Skeletal muscle tissue (tissue), 5 donors: ENCODE measurements at places on chromosomes 6 and 20. TPM values are rescaled to one million over a fixed set of nuclear protein-coding genes. Genes with fewer than 3 reads are reported as not detected.

TSHZ2 gene
- 9.9 TPM for total RNA-seq

PLG gene
- 2.6 TPM for total RNA-seq

GRM1 gene
- total RNA-seq, result under 0.01 TPM

CITED2 gene
- total RNA-seq, result 41.8 TPM

SLC17A3 gene
- not detected for total RNA-seq

GLP1R gene
- not detected for total RNA-seq

AP5S1 gene
- 8.9 TPM for total RNA-seq

HTR1E gene
- total RNA-seq, result not detected

TTBK1 gene
- not detected for total RNA-seq

LY6G6D gene
- total RNA-seq, result not detected

CCN5 gene
- not detected for total RNA-seq

SMIM28 gene
- not detected for total RNA-seq

APOM gene
- total RNA-seq, result 1.0 TPM

PPIL4 gene
- total RNA-seq, result 19.3 TPM

RHAG gene
- 1.6 TPM for total RNA-seq

SLC35B2 gene
- 26.1 TPM for total RNA-seq

SLC32A1 gene
- not detected for total RNA-seq

RPL7L1 gene
- 71.5 TPM for total RNA-seq

SLC18B1 gene
- total RNA-seq, result 12.0 TPM

PRR3 gene
- total RNA-seq, result 3.7 TPM

NTSR1 gene
- under 0.01 TPM for total RNA-seq

CDH26 gene
- 0.52 TPM for total RNA-seq

CCR6 gene
- total RNA-seq, result 0.52 TPM

PIGT gene
- 16.2 TPM for total RNA-seq

LAMA5 gene
- 14.1 TPM for total RNA-seq

ATP9A gene
- 56.4 TPM for total RNA-seq

PBOV1 gene
- total RNA-seq, result not detected

RSPO3 gene
- 6.3 TPM for total RNA-seq

IP6K3 gene
- 13.6 TPM for total RNA-seq

NOX3 gene
- total RNA-seq, result not detected

FAM83B gene
- total RNA-seq, result not detected

OTOR gene
- total RNA-seq, result not detected

ZNF292 gene
- total RNA-seq, result 38.6 TPM

C6orf118 gene
- total RNA-seq, result not detected

C2 gene
- total RNA-seq, result 8.4 TPM

GPX5 gene
- total RNA-seq, result not detected

POPDC3 gene
- 52.2 TPM for total RNA-seq

HUS1B gene
- 1.0 TPM for total RNA-seq

GMPR gene
- total RNA-seq, result 26.1 TPM

SMLR1 gene
- total RNA-seq, result not detected

REM1 gene
- 4.7 TPM for total RNA-seq

SPATS1 gene
- total RNA-seq, result not detected

AVP gene
- not detected for total RNA-seq

FAM110A gene
- total RNA-seq, result 7.3 TPM

KCNB1 gene
- total RNA-seq, result 2.1 TPM

SPEF1 gene
- total RNA-seq, result not detected

HSPA12B gene
- total RNA-seq, result 14.6 TPM

ARMH2 gene
- not detected for total RNA-seq

OPRM1 gene
- total RNA-seq, result not detected

GOPC gene
- 31.8 TPM for total RNA-seq

MACROD2 gene
- total RNA-seq, result 3.1 TPM

PPP1R3G gene
- total RNA-seq, result 2.1 TPM

SIGLEC1 gene
- total RNA-seq, result 2.1 TPM

PREP gene
- total RNA-seq, result 21.4 TPM

PI3 gene
- total RNA-seq, result not detected
